ENCODE measurements at places on chromosomes 11 and 22.

GRCh38 chr11:119187123-119187892, 2.0 kb downstream of the NHERF4 start:
- no peak for DNase-seq

DNA sequence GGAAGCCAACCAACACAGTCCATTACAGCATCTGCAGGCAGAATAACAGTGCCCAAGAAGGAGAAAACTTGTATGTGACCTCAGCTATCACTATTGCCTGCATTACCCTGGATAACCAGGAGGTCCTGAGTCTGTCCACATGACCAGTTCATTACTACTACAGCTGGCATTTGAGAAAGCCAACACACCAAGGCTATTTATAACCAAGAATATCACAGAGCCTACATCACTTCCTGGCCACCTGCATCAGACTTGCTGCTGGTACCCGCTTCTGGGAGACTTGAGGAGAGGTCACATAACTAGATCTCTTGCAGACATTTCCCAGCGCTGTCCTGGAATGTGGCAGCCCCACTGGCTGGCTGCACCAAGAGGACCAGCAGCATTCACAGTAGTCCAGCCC, 11.1 kb upstream of the OR56B4 start:
- DNase-seq = no peak

GRCh38 chr11:102843489-102843888, at the start of gene MMP3:
Gene MMP3 (minus strand): TSS chr11:102843609. CDS start chr11:102843546, 63 bp downstream.
- DNase-seq = no peak

DNA sequence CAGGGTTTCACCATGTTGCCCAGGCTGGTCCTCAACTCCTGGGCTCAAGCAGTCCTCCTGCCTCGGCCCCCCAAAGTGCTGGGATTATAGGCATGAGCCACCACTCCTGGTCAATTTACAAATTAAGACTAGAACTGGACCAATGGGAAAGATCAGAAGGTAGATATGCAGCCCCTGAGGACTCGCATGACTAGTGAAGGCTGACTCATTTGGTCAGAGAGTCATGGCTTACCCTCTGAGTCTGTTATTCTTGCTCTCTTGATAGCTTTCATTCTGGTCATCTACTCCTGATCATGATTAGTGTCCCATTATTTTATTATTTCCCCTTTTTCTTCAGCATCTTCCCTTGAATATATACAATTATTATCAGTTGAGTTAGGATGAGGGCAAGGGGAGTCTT, 2.7 kb upstream of the LDHAL6A start:
- no peak for DNase-seq

DNA sequence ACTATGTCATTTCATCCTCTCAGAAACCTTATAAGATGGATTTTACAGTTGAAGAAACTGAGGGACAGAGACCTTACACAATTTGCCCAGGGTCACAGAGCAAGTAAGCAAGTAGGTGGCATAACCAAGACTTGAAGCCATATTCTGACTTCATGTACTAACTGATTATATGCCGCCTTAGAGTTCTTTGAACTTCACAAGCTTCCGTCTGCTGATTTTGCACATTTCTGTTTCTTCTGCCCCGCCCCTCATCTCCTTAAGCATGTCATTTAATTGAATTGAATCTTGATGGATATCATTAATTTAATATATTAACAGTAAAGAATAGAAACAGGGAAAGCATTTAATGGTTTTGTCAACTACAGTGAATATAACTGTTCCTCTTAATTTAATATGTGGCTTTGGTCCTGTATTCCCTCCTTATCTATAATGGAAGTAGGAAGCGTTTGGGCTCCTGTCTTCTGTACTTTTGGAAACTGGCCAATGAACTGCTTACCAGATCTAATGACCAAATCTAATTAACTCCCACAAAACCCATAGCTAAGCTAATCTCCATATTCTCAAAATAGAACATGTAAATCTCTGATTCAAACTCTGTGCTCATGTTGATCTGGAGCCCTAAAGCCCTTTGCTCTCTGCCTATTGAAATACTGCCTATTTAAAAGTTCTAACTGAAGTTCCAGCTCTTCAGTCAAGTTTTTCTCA, 30.4 kb downstream of the SIK2 start:
- no peak for DNase-seq

DNA sequence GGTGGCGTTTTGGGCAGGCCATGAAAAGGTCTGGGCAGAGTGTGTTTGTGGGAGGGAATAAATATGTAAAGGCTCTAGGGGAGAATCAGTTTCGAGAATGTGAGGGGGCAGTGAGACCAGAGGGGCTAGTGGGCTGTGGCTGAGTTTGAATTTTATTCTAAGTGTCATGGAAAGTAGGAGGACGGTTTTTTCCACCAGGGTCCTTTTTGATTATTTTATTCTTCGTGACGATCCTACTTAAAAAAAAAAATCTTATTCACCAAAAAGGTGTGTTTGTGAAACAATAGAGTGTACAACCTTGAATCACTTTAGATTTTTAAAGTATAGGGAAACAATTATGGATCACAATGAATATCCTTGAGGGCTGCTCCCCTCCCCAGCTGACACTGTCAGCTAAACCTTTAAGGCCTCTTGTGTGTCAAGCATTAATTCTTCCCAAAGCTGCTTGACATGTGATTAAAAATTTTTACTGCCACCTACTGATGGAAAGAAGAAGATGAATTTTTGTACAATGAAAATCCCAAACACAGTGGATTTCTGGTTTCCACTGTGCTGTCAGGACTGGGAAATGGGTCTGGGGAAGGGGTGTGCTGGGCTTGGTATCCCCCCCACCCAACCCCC, 107.5 kb upstream of the OR4B1 start:
- DNase-seq = no peak

DNA sequence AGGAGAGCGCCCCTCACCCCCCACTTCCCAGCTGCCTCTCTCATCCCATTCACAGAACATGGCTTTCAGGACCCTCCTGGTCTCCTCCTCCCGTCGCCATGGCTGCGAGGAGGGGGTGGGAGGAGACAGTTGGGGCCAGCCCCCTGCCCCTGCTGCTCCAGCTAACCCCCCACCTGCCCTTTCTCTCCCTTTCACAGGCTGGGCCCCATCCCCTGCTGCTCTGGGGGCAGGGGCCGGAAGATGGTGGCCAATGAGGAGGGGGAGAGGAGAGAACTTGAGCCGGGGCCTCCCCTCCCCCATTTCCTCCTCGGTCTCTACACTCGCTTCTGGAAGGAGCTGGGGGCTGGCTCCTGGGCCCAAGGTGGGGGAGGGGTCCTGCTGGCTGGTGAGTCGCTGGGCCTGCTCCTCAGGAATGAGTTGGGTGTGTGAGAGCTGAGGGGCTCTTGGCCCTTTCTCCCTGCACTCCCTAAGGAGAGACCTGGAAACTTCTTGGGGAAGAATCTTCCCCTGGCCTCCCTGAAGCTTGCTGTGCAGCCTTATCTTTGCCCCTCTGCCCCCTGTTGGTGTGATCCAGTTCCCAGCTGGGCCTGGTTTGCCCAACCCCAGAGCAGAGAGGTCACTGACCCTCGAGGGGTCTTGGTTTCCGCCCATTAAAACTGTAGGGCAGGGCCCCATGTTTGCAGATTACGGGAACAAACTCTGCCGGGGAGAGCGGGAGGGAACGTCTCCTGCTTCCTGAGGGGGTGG, 10.2 kb downstream of the YPEL4 start:
- no peak for DNase-seq

DNA sequence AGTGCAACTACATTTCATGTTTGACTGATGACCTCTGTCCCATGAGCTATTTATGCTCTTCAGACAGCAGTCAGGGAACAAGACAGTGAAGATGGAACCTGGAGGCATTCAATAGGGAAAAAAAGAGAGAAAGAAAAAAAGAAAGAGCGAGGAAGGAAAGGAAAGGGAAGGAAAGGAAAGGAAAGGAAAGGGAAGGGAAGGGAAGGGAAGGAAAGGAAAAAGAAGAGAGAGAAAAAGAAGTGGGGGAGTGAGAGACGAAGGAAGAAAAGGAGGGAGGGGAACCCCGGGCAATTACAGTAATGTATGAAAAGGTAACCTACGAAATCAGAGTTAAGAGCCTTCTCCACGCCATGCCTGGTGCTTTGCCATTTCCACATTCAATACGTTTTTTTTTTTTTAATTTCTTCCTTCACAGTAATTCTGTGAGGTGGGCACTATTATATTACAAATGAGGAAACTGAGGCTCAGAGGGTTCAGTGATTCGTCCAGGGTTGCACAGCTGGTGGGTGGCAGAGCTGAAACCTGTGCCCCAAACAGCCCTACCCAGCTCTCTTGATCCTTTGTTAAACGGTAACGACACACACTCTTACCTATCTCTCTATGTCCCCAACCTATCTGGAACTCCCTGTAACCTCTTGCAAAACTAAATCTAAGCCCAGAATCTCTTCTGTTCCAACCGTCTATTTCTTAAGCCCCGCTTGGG, 39.3 kb downstream of the ETS1 start:
- DNase-seq = no peak

GRCh38 chr11:2700415-2701211, 819 bp upstream of the KCNQ1OT1 start:
- no peak for DNase-seq

- no peak for DNase-seq
Measured at GRCh38 chr11:131693756-131694155, 323.3 kb downstream of the NTM start.

GRCh38 chr11:9808943-9809342, 145.1 kb downstream of the SWAP70 start:
- DNase-seq = no peak

- DNase-seq = no peak
Measured at GRCh38 chr11:68372625-68373024, 60.2 kb downstream of the LRP5 start.

DNA sequence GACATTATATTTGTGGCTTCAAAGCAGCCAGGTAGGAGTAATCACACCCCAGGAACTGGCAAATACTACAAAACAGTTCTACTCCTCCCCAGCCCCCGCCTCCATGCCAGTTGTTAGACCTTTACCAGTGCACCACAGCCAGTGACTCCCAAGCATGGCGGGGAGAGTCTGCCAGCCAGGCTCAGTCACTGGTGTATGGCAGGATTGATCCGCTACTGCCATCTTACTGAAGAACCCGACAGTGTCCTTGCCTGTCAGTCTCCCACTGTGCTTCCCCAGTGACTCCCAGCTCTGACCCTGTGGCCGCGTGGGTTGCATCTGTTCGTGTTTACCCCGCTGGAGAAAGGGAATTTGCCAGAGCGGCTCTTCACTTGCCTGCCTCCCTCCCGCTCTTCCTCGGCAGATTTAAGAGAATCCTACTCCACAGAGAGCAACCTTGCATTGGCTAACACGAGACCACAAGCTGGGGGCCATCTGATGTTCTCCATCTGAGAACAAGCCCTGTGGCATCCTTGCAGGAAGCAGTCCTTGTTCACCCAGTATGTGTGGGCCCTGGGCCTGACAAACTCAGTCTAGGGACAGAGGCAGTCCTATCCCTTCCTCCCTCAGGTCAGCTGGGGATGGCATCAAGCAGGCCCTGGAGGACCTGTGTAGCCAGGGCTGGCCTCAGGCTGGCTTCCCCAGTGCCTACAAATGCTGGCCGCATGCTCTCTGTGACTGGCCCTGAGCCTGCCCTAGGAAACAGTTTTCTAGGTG, 33.1 kb downstream of the GNAZ start:
- no peak for DNase-seq

GRCh38 chr11:8227156-8228152, 36.2 kb downstream of the LMO1 start:
- DNase-seq = no peak

DNA sequence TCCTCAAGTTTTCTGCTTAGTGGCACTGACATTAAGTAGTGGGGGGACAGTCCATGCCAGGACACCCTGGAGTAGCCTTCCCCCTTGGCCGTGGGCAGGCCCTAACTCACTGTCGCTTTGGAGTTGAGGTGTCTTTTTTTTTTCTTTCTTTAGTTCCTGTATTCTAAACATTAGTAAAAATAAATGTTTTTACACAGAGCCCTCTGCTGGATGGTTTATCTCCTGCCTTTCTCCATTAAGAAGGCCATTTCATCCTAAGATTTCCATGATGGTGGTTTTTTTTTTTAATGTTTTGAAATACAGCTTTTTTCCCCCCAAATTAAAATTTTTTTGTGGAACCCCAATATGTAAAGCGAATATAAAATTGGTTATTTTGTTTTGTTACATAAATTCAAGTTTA, 1.8 kb upstream of the TIGD3 start:
- no peak for DNase-seq

DNA sequence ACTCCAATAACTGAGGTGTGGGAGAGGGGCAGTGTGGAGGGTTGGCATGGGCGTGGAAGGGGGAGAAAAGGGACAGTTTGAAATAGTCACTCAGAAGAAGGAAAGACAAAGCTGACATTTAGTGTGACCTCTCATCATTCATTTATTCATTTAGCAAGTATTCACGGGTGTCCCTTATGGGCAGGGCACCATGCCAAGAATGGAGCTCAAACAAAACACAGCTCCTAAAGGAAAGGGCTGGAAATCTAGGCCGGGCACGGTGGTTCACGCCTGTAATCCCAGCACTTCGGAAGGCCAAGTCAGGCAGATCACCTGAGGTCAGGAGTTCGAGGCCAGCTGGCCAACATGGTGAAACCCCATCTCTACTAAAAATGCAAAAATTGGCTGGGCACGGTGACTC, 19.4 kb upstream of the DGKZ start:
- no peak for DNase-seq

DNA sequence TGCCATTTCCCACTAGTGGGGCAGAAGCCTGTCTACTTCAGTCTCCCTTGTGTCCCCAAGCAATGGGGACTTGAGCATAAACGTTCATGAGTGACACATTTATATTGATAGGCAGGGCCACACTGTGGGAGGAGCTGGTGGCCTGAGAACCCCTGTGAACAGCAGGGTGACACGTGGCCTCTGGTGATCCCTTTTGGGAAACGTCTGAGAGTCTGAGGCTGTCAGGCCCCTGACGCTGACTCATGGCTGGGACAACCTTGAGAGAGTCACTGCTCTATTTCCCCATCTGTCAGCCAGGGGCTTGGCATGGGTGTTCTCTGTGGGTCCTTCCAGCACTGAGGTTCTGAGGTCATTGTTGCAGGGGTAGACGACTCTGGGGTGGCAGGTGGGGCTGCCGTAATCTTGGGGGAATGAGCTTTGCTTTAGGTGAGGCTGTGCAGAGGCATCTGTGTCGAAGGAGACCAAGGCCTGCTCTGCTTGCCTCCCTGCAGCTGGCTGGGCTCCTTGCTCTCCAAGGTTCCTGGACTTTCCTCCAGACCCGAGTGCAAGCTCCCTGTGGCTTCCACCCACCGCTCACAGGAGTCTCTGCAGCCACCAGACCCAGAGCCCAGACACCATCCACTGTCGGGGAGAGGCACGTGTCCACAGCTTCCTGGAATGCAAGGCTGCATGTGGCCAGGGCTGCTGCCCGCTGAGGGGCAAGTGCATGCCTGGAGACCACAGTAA, 54.7 kb downstream of the SMIM38 start:
- DNase-seq = no peak
